Stimulated activated CD8-positive, alpha-beta memory T cell treated with anti-CD3 and anti-CD28 coated beads, Interleukin-15, amount 100 ng/mL, for 4 hours (primary cell): ENCODE measurements at places on chromosomes 6 and 20.

DNA sequence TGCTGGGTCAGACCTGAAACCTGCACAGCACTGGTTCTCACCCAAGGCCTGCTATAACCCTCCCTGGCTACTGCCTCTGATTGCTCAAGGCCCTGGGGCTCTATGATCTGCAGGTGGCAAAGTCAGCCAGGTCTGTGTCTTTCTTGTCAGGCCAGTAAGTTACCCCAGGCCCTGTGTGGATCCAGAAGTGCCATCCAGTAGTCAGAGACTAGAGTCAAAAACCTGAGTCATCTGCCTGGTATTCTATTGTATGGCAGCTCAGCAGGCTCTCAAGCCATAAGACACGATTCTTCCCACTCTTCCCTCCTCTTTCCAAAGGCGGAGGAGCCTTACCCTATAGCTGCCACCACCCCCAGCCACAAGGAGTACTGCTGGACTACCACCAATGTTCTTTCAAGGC, 593.0 kb downstream of the FRK start:
- no peak for DNase-seq

- DNase-seq: no peak
Measured at GRCh38 chr20:50403565-50404418, 106.4 kb upstream of the PTPN1 start.

DNA sequence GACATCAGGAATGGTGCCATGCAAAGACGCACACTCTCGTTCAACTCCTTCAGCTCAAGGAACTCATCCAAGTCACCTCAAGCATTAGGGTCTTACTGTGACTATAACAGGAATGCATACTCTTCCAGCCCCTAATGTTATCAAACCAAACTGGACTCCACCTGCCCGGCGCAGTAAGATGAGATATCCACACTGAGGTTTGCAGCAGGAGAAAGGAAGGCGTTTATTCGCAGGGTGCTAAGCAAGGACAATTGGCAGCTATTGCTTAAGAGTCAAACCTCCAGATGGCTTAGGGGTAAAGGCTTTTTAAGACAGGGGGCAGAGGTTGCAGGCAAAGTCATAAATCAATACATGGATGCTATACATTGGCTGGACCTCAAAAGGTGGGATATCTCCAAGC, 159.4 kb upstream of the TAB2 start:
- DNase-seq: no peak

- DNase-seq: no peak
Measured at GRCh38 chr6:125577124-125577662, 172.2 kb upstream of the HEY2 start.

GRCh38 chr20:38132156-38132909, 32.7 kb downstream of the TGM2 start:
- no peak for DNase-seq

GRCh38 chr6:5079692-5080091, 5.4 kb upstream of the PPP1R3G start:
- no peak for DNase-seq

- no peak for DNase-seq
Measured at GRCh38 chr20:47609001-47609400, 107.3 kb downstream of the NCOA3 start.

DNA sequence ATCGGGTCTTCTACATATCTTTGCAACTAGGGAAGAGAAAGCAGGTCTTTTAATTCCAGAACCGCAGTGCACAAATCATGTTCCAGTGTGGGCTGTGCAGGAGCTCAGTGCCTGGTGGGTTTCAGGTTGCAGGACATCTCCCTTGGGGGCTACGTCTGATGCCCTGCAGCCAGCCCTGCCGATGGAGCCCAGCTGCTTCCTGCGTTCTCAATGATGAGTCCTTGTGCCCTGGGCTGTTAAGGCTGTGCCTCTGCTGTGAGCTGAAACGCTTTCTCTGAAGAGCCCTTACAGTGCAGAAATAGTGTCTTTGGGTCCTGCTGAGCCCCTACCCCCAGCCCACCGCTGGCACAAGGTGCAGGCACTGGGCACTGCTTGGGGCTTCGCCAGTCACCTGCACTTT, 192.9 kb downstream of the SYNDIG1 start:
- DNase-seq: no peak

DNA sequence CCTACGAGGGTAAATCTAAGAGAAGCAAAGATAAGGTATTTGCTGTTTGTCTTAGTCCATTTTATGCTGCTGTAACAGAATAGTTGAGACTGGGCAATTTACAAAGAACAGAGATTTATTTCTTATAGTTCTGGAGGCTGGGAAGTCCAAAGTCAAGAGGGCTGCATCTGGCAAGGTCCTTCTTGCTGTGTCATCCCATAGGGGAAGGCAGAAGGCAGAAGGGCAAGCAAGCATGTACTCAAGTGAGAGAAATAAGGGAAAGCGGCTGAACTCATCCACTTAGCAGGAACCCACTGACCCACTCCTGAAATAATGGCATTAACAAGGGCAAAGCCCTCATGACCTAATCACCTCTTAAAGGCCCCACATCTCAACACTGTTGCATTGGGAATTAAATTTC, 102.7 kb downstream of the AGPAT4 start:
- no peak for DNase-seq

DNA sequence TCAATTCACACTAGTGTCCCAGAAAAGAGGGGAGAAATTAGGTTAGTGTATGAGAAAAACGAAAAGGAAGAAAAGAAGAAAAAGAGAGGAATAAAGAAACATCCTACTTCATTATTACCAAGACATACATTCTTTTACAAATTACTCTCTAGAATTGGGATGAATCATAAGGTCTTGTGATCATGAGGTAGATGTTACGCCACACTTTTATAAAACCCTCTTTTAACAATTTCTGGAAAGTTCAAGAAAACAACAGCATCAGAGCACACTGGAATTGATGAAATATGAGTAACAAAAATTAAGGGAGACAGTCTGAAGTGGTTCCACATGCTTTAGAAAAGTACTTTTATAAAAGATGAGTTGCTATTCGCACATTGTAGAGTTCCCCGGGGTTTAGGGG, 32.6 kb upstream of the NRSN1 start:
- no peak for DNase-seq

DNA sequence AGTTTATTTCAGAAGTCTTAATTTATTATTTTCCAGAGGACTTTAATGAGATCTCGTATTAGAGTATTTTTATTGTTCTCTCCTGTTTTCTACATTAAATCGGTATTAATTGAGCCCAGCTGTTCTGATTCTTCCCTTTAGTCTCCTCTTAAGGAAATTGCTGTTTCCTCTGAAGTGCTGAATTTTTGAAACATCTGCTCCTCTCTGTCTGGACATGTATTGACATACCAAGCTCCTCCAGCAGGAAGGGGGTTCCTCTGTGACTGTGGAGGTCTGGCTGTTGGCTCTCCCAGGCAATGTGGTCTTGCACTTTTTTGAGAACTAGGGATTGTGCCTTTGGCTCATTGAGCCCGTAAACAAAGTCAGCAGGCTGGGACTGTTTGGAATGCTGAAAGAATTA, 74.9 kb downstream of the MAP3K4 start:
- no peak for DNase-seq

DNA sequence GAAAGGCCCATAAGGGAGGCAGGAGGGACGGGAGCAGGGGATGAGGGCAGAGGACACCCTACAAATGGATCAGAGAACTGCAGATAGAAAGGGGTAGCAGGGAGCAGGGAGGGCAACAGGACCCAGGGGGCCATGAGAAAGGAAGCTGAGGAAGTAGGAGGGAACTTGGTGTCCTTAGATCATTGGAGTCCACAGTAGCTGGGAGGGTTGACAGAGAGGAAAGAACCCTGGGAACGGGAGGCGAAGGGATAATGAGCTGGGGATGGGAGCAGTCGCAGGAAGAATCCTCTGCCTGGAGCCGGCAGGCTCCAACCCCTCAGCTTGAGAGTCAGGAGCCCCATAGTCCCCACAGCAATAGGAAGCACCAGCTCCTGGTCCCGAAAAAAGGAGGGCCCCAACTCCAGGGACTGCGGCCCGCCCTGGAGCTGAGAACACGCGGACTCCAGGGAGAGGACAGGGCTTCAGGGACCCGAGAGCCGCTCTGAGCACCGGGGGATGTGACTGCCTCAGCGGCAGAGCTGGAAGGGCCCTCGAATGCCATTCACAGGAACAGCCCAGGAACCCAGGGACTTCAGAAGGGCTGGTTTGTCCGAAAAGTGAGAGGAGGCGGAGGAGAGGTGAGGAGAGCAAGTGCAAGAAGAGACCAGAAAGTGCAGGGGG, 32.7 kb downstream of the HLA-A start:
- DNase-seq: no peak

- DNase-seq: no peak
Measured at GRCh38 chr6:160348223-160349019, at the start of gene SLC22A3. Gene SLC22A3 (plus strand): TSS chr6:160348378. CDS start chr6:160348420, 42 bp downstream.

GRCh38 chr20:57124366-57124765, 142.1 kb downstream of the BMP7 start:
- no peak for DNase-seq

GRCh38 chr20:53576195-53576580, 17.5 kb downstream of the ZNF217 start:
- no peak for DNase-seq

DNA sequence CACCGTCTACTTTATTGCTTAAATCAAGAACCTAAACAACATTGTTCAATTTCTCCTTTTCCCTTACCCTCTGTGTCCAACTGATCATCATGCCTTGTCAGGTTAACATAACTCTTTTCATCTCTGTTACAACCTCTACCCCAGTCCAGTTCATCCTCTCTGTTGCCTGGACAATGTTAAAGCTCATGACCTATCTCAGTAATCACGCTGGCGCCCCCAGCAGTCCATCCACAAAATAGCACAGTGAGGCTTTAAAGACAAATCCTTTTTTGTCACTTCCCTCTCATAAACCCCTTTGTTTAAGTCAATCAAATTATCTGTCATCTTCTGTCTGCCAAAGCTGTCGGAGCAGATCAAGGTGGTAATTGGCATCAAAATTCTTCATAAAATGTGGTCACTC, 140.1 kb downstream of the QKI start:
- peak; percentile 24 for DNase-seq

- no peak for DNase-seq
Measured at GRCh38 chr20:51093240-51093763, 70.4 kb upstream of the KCNG1 start.

- no peak for DNase-seq
Measured at GRCh38 chr20:35917077-35917476, 37.2 kb downstream of the SCAND1 start.

GRCh38 chr6:107692351-107692750, 131.8 kb downstream of the SCML4 start:
- DNase-seq: no peak

- DNase-seq: no peak
Measured at GRCh38 chr6:127768223-127768622, 132.6 kb downstream of the THEMIS start.

- DNase-seq: no peak
Measured at GRCh38 chr20:7773511-7773910, 166.7 kb downstream of the HAO1 start.

DNA sequence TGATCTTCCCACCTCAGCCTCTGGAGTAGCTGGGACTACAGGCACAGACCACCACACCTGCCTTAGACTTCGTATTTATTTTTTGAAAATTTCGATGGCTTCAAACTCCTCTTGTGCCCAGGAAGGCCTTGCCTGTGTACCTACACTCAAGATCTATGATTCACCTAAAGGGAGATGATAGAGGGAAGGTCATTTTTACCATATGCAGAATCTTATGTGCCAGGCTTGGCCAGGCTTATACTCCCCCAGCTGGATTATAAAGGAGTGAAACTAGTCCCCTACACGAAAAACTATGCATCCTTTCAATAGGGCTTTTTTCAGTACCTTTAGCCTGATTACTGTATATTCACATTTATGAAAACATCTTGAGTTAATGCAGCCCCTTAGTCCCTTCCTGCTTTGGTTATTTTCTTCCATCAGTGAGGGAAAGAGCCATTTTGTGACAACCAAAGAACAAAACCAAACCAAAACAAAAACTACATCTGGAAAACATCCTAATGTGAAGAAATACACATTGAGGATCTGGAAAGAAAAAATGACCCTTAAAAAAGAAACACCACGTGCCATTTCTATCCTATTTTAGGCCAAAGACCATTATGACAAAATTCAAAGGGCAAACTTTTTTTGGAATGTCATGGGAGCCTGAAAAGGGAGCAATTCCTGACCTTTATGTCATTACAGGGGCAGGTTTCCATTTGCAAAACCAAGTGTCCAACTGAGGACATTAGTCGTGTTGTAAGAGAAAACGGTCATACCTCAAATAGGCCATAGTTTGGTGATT, 34.7 kb downstream of the RIPOR2 start:
- no peak for DNase-seq

GRCh38 chr20:64279826-64280459, 24.4 kb downstream of the PCMTD2 start:
- no peak for DNase-seq
